ENCODE measurements at places on chromosomes 4 and X.

GRCh38 chr4:124631760-124632159 lies 80.8 kb downstream of the ANKRD50 start:
- no peak for DNase-seq

- DNase-seq, result no peak
Observed at GRCh38 chr4:56227301-56227835, 159.9 kb downstream of the AASDH start.

DNA sequence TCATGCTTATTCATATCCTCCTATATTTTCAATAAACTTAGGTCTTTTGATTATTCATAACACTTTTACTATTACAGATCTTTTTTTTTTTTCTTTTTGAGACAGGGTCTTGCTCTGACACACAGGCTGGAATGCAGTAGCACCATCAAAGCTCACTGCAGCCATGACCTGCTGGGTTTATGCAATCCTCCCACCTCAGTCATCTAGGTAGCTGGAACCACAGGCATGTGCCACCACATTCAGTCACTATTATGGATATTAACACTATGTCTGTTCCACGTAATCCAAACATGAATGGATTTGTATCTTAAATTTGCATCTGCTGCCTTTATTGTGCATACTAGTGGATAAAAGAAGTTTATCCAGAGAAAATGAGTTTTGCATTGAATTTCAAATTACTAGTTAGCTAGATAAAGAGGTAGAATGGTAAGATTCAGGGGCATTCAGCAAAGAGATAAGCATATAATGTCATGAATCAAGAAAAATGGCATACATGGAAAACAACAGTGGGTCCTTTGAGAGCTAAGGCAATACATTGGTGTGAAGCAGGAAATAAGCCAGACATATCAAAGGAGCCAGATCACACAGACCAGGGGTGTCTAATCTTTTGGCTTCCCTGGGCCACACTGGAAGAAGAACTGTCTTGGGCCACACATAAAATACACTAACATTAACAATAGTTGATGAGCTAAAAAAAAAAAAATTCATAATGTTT lies 13.9 kb downstream of the ANAPC10 start:
- no peak for DNase-seq

DNA sequence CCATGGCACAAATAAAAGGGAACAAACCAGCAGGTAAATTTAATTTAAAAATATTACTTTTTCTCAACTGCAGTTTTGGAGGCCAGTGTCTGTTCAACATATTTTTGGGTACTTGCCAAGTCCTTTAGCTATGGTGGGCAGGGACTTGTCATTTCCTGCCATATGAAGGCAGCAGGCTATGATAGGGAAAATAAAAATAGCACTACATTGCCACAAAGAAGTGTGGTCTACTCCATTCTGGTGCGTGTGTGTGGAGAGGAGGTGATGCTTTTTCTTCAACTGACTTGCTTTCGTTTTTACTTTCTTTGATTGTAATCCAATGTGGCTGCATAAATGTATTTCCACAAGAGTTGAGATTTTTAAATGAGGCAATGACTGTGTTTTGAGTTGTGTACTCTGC lies 17.2 kb downstream of the GPR174 start:
- DNase-seq, result no peak

- DNase-seq, result peak; percentile 12
Observed at GRCh38 chr4:103934178-103934789, 214.5 kb upstream of the TACR3 start.

- no peak for DNase-seq
Observed at GRCh38 chr4:102817613-102818268, 9.6 kb downstream of the UBE2D3 start.

DNA sequence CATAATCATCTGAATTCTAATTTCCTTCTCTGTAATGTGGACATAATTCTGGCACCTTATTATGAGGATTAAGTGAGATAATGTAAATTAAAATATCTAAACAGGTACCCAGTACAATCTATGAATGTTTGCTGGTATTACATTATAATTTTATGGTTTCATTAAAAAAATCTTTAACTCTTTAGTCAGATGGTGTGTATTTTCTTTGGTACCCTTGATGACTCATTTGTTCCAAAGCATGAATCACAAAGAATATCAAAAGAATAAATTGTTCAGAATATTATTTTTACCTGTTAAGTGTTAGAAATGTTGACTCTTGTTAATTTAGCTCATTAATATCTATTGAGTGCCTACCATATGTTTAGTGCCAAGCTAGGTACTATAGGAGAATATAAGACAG lies 74.3 kb downstream of the SNX25 start:
- no peak for DNase-seq

DNA sequence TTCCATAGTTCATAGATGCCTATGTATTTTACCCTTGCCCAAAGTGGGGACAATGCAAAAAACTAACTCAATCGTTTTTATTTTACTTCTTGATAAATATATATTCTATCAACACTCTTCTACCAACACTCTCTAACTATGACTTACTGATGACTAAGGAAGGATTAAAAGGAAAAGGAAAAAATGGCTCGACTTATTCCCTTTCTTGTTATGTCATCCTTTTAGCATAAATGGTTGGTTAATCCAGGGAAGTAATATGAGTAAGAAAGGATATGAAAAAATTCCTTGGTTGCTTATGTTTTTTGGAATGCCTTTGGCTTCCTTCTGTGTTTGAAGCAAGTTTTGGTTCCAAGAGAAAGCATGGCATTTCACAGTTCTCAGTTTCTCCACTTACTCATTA lies 1087.1 kb downstream of the C4orf33 start:
- DNase-seq, result no peak

GRCh38 chr4:5824635-5825034 lies 68.3 kb downstream of the CRMP1 start:
- DNase-seq, result peak; percentile 11

GRCh38 chr4:10151182-10151581 lies 34.6 kb upstream of the WDR1 start:
- DNase-seq, result no peak

DNA sequence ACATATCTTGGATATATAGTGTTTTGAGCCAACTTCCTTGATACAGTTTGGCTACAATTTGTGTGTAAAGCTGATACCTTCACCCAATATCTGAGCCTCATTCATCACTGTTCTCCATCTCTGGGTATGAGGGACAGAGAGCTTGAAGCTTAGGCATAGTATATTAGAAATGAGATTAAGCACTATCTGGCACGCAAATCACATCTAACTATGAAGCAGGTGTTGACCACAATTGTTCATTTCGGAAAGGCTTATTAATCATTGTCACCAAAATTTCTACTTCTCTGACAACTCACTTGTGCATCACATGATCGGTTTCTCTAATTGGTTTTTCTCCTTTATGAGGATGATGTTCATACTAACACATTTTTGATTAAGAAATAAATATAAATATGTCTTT lies 2.1 kb upstream of the POF1B start:
- no peak for DNase-seq

DNA sequence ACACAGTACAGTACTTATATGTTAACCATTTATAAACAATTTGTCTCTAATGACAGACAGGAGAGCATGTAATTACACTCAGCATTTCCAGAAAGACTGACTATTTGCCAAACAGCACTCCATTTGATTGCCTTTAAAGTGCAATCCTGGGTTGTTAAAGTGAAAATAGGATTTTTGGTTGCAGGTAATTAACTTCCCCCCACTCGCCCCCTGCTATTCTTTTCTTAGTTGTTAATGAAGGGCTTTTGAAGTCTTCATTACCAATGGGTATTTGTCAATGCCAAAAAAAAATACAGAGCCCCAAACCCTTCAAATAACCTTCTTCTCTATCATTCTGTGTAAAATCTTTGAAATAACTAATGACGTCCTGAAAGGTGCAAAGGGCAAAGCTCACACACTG lies 825.6 kb downstream of the STPG2 start:
- DNase-seq, result no peak

DNA sequence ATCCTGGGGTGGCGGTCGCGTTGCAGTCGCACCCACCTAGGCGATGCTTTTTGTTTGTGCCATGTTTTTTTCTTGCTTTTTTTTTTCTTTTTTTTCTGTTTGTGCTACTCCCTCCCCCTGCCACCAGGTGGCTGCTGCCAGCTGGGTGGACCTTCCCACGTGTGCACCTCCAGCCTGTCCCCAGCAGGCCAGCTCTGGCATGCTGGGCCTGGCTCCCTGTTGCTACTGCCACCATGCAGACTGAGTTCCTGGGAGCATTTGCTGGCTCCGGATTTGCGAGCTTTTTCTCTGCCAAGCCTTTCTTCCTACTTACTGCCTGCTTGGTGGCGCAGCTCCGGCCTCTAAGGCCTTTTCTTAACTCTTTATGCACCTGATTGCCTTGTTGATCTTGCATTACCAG lies 161.2 kb upstream of the WDFY3 start:
- DNase-seq, result peak; percentile 12

- no peak for DNase-seq
Observed at GRCh38 chr4:122658818-122659295, 38.0 kb upstream of the IL21 start.

- DNase-seq, result no peak
Observed at GRCh38 chr4:57492251-57492878, 382.2 kb upstream of the IGFBP7 start.

GRCh38 chr4:17468619-17469221 lies 43.2 kb downstream of the QDPR start:
- DNase-seq, result no peak

GRCh38 chr4:33606951-33607350 lies 2637.4 kb downstream of the ARAP2 start:
- DNase-seq, result no peak

- DNase-seq, result no peak
Observed at GRCh38 chr4:151555151-151555945, 146.4 kb downstream of the FHIP1A start.

DNA sequence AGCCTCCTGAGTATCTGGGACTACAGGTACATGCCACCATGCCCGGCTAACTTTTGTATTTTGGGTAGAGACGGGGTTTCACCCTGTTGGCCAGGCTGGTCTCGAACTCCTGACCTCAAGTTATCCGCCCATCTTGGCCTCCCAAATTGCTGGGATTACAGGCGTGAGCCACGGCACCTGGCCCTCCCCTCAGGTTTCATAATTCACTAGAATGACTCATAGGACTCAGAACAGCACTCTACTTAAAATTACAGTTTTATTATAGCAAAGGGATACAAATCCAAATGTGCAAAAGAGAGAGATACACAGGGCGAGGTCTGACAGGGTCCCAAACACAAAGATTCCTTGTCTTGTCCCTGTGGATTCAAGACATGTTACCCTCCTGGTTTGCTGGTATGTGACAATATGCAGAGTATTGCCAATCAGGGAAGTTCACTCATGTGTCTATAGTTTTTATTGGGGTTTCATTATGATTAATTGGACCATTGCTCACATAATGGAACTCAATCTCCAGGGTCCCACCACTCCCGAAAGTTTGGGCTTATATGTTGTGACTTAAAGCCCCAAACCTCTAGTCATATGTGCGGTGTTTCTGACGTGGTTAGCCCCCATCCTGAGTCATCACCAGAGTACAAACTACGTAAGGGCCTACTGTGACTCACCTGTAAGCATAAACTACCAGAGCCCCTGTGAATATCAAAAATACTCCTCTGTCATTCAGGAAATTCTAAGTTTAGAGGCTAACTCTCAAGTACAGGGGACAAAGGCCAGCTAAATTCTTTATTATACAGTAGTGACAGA lies 5.2 kb downstream of the YIPF6 start:
- no peak for DNase-seq

GRCh38 chr4:171390626-171391025 lies 422.6 kb upstream of the GALNTL6 start:
- DNase-seq, result no peak

DNA sequence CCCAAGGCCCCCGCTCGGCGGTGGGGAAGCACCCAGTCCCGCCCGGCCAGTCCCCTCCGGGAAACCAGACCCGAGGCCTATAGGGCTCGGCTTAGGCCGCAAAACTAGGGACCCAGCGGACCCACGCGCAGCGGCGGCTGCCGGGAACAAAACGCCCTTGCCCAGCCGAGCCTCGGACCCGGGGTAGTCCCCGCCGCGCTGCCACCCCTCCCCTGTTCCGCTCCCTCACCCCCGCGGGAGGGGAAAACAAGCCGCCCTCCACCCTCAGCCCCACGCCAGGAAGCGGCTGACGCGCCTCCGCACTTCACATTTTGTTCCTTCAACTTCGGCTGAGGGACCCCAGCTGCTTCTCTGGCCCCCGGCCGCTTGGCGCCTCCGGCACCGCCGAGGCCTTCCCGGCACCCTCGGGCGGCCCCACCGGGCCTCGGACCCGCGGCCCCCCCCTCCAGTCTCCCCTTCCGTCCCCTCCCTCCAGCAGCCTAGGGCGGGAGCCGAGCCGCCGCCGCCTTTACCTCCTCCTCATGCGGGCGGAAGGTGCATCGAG lies 694 bp downstream of the PDS5A start:
- peak; percentile 17 for DNase-seq

- DNase-seq, result no peak
Observed at GRCh38 chrX:113793563-113793962, 790.3 kb upstream of the HTR2C start.

DNA sequence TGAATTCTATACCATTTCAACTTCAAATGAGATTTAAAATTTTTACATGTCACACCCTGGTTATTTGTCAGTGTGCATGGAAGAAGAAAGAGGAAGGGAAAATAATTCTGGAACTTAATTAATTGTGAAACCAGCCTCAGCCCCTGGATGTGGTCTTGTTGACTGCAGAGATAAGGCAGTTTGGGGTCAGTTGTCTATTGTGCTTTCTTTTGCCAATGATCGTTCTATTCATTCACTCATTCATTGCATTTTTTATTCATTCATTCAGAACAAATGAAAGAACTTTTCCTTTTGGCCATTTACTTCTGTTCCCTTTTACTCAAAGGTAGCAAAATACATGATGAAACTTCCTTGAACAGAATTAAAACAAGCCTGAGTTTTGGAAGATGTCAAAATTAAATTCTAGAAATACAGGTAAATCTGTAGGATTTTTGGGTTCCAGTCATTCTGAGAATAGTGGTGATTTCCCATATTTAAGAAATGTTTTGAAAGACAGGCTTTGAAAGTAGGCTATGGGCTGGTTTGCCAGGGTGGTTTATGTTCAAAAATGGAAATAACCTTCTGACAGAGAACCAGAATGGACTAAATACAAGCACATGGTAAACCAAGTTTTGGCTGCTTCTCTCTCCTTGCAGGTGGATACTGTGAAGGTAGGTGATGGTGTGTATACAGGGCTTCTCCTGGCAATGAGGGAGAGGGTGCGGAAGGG lies 35.7 kb downstream of the PARM1 start:
- no peak for DNase-seq

DNA sequence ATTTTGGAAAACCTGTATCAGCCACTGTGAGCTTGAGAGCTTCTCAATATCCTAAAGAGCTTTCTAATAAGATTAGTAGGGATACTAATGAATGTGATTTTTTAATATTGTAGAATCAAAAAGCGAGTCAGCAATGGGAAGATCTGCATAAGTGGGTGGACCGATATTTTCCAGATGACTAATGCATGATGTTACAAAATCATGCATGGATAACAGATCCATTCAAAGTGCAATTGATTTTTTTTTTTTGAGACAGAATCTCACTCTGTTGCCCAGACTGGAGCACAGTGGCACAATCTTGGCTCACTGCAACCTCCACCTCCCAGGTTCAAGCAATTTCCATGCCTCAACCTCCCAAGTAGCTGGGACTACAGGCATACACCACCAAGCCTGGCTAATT lies 7.3 kb upstream of the CLDN2 start:
- DNase-seq, result no peak

GRCh38 chr4:7201420-7202305 lies 9.3 kb downstream of the SORCS2 start:
- DNase-seq, result no peak

- DNase-seq, result no peak
Observed at GRCh38 chr4:53813998-53814397, 222.7 kb upstream of the LNX1 start.

GRCh38 chr4:8346838-8347605 lies 77.5 kb downstream of the HTRA3 start:
- no peak for DNase-seq

- DNase-seq, result no peak
Observed at GRCh38 chr4:168498251-168498650, 1.4 kb downstream of the PALLD start.
